Ecto neural progenitor cell (in vitro differentiated cells): ENCODE measurements at places on chromosomes 12 and 14.

DNA sequence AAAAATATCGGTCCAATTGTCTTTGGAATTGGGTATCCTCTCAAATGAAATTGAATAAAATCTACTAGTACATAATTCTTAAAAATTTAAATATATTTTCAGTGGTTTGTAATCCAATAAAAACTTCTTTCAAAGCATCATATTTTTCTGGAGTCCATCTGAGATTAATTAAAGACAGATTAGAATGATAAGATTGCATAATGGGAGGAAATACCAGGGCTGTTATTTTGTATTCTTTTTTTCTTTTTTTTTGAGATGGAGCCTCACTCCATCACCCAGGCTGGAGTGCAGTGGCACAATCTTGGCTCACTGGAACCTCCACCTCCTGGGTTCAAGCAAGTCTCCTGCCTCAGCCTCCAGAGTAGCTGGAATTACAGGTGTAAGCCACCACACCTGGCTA, 103.8 kb downstream of the TMTC3 start:
- no peak for DNase-seq

- no peak for DNase-seq
Measured at GRCh38 chr12:55652352-55652751, 15.7 kb downstream of the OR10P1 start.

DNA sequence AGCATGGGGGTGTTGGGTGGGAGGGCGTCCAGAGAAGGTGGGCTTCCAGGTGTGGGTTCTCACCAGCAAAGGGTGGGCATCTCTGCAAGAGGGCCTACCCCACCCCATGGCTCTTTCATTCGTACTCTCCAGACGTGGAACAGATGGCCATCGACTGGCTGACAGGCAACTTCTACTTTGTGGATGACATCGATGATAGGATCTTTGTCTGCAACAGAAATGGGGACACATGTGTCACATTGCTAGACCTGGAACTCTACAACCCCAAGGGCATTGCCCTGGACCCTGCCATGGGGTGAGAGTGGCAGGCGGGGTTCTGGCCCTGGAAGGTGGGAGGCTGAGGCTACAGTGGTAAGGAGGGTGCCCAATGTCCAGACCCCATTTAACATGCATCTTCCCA, 6.7 kb upstream of the LRP1-AS start:
- DNase-seq: no peak

DNA sequence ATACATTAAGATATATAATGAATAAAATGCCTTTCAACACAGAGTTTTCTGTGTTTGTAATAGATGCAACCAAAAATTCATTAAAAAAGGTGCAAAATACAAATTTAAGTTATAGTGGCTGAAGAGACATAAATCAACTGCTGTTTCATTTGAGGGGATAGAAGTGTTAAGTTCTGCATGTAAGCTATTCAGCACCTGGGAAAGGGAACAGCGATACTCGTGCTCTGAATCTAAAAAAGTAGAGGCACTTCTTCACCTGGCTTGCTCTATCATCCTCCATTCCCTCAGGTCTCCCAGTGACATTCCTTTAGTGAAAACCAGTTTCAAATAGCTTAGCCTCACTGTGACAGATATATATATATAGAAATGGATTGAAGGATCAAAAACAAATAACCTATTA, 222.6 kb downstream of the ACSS3 start:
- no peak for DNase-seq

GRCh38 chr12:89492883-89493282, 31.7 kb downstream of the GALNT4 start:
- DNase-seq: no peak

GRCh38 chr12:127025545-127025944, 1241.4 kb upstream of the TMEM132C start:
- no peak for DNase-seq

DNA sequence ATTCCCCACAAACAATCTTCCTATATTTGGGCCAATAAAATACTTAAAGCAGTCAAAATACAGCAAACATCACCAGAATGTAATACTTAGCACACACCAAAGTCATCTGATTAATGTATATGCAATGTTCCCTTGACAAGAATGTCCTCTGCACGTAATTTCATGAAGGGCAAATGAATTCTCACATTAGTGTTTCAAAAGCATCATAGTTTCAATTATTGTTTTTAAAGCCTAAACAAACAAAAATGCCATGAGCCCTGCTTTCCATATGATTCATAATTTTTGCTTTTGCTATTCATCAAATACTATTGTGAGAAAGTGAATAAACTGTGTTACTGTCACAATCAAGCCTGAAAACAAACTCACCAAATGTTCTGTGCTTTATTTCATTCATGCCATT, 156.0 kb downstream of the EPS8 start:
- no peak for DNase-seq

DNA sequence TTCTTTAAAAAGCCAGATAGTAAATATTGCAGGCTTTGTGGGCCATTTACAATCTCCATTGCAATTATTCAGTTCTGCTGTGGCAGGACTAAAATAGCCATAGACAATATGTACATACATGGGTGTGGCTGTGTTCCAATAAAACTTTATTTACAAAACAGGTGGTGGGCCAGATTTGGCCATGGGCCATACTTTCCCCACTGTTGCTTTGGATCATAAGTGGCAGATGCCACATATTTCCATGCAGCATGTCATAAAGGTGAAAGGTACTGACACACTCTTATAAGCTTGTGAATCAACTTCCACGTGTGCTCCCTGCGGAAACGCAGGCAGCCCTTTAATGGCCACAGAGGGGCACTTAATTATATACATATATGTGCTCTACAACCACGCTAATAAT, 244.4 kb upstream of the FOXN3 start:
- no peak for DNase-seq

DNA sequence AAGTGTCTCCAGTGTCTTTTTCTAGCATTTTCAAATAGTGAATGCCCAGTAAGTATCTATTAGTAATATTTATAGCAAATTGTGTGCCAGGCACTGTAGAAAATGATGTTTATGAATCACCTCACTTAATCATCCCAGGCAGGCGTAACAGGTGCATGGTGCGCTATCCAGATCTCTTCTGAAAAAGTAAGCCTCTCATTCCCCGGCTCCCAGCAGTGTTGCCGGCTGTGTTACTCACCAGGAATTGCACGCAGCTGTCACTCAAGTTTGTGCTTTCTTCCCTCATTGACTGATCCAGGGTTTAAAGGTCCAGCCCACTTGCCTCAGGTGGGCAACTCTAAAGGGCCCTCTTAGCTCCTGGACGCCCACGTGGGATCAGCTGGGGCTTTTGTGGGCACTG, 173.8 kb upstream of the RASSF8 start:
- DNase-seq: no peak

DNA sequence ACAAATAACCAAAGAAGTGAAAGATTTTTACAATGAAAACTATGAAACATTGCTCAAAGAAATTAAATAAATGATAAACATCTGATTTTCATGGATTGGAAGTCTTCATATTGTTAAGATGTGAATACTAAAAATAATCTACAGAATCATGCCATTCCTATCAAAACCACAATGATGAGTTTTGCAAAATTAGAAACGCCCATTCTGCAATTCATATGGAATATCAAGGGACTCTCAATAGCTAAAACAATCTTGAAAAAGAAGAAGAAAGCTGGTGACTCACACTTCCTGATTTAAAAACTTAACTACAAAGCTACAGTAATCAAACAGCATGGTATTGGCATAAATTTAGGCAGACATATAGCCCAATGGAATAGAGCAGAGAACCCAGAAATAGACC, 40.2 kb upstream of the CCT2 start:
- DNase-seq: no peak

- no peak for DNase-seq
Measured at GRCh38 chr12:23415180-23415579, 534.3 kb downstream of the SOX5 start.

DNA sequence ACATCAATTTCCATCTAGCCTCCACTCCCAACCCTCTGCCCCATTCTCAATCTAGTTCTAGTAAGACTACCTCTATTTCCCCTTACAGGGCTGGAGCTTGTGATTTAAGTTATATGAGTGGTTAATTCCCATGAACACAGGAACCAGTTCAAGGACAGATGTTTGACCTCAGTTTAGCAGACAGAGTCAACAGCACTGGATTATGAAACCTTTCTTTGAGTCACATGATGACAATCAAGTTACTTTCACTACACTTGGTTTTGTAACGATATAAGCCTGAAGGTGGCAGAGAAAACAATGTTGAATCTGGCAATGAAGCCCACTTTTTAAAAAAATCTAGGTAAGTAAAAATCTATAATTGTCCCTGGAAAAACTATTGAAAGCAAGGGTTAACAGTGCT, 1646.2 kb upstream of the FLRT2 start:
- no peak for DNase-seq

GRCh38 chr14:99996951-99997571, 68.2 kb upstream of the EVL start:
- DNase-seq: no peak

- DNase-seq: peak; percentile 51
Measured at GRCh38 chr12:103530307-103531066, 34.7 kb upstream of the C12orf42 start.

- no peak for DNase-seq
Measured at GRCh38 chr14:106277503-106277902, 751.1 kb downstream of the TMEM121 start.
